ENCODE measurements at places on chromosomes 7 and 10.

- no peak for DNase-seq
These were observed 192.6 kb downstream of the MGMT start for GRCh38 chr10:129659508-129660268.

DNA sequence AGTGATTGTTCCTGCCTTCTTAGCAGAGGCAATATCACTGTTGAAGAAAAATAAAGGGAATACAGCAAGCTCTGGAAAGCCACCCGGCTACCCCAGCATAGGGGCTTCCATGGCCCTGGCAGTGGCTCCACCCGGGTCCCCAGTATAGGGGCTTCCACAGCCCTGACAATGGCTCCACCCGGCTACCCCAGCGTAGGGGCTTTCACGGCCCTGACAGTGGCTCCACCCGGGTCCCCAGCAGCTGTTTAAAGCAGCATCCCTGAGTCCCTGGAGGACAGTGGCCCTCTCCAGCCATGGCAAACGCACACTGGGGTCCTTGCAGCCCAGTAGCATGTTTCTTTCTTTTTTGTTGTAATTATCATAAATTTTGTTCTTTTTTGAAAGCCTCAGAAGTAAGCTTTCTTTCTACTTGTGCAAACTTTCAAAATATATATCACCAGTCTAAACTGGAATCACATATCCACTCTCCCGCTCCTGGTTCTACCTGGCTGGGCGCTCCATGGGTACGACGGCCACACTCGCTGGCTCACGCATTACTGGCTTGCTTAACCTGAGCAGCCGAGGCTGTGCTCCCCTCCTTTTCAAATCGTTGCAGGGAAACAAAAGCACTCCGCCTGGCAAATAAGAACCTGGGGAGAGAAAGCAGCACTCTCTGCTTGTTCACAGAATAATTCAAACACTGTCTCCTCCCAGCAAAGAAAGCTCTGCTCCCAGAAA lies 62.1 kb downstream of the TCERG1L start:
- no peak for DNase-seq

DNA sequence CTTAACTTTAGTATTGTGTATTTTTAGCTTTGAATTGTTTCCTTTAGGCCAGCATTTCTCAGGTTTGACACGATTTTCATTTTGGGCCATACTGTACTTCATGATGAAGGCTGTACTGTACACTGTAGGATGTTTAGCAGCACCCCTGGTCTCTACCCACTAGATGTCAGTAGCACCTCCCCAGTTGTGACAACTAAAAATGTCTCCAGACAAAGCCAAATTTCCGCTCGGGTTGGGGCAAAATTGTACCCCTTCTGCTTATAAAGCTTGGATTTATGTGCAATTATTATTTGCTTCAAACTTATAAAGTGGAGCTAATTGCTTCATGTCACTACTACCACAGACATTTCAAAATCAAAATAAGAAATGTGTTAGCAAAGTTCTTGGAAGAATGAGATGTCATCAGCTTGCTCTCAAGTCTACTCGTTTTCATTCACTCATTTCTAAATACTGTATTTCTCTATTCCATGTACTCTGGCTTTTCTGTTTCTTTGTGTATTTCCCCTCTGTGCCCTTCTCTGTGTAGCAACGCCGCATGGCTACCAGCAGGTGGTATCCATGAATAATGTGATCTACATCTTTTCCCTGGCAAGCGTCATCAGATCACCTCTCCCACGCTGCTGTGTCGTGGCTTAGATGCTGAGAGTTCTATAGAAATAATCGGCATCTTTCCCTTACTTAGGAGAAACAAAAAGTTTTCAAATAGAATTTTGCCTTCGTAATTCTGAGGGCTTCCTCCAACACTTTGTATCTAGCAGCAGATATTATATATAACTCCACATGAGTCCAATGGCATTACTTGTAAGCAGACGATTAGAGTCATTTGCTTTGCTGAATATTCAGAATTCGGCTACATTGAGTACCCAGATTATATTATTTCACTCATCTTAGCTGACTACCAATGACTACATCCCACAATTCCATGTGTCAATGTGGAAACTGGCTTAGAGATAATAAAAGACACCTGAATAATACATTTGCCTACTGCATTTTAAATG lies 47.8 kb upstream of the CALCR start:
- no peak for DNase-seq

- no peak for DNase-seq
These were observed 354.8 kb upstream of the CELF2 start for GRCh38 chr10:10662716-10663408.

GRCh38 chr7:158320328-158320727 lies 267.3 kb downstream of the PTPRN2 start:
- no peak for DNase-seq

GRCh38 chr7:32500922-32501341 lies 5.6 kb downstream of the AVL9 start:
- no peak for DNase-seq

- DNase-seq, result peak; percentile 54
These were observed 6.6 kb downstream of the CPA2 start for GRCh38 chr7:130273081-130273932.

GRCh38 chr7:30136743-30137485 lies 2.1 kb downstream of the MTURN start:
- no peak for DNase-seq

GRCh38 chr7:116683786-116684185 lies 11.8 kb downstream of the MET start:
- no peak for DNase-seq

GRCh38 chr10:128360783-128361182 lies 234.6 kb upstream of the MKI67 start:
- no peak for DNase-seq

DNA sequence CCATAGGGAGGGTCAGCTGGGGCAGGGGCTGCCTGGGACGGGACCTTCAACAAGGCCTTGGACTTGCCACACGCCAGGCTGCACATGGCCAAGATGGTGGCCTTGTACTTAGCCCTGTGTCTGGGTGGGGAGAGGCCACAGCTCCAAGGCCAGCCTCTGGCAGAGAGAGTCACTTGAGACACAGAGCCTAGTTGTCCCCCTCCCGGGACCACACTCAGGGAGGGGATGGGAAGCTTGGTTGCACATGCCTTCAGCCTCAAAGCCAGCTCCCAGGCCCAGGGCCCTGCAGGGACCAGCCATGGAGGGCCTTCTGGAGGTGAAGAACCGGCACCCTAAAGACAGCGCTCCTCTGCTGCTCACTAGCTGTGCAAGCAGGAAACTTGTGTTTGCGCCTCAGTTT lies 16.7 kb downstream of the MMRN2 start:
- no peak for DNase-seq

- DNase-seq, result no peak
These were observed 43.3 kb upstream of the ECHDC3 start for GRCh38 chr10:11698691-11699549.

DNA sequence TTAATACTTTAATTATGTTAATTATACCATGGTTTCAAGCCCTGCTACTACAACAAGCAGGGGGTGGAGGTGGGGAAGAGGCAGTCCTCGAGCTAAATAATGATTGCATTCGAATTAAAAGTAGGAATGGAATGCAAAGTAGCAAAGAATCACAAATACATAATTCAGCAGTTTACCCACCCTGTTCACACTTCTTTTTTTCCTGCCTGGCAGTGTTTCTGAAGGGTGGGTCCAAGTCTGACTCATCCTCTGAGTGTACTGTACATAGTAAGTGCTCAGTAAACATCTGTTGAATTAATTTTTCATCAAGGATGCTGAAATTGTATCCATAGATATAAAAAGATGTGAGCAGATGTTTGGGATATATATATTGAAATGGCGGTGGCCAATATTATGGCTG lies 778.8 kb downstream of the LRMDA start:
- no peak for DNase-seq

DNA sequence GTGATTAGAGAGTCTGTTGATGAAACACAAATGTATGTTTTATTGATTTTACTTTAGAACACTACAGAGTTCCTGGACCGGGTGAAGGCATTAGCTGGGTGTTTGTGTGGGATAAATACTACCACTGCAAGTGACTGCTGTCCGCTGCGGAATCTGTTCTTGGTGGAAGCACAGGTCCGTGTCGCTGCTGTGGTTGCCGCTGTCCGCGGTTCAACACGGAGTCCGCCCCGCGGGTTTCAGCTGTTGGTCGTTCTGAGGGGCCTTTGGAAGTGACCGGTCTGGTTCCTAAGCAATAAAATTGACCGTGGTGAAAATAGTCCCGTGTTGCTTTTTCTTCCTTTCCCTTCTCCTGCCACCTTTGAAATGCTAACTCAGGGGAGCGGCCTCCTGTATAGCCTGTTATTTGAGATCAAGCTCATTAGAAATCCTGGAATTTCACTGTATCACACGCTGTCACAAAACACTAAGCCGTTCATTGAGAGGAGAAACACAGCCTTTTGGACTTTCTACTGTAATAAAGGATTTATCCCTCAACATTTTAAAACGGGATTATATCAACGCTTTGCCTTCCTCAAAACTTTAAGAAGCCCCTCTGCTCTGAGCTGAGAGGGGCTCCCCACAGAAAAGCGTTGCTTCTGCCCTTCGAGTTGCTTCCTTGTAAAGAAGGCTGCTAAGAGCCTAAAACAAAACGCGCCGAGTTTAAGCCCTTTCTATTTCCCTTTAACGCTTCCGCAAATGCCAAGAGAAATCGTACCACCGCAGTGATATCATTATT lies 2.6 kb downstream of the NKX6-2 start:
- DNase-seq, result no peak

- DNase-seq, result no peak
These were observed 4.6 kb downstream of the AGFG2 start for GRCh38 chr7:100543586-100543985.

DNA sequence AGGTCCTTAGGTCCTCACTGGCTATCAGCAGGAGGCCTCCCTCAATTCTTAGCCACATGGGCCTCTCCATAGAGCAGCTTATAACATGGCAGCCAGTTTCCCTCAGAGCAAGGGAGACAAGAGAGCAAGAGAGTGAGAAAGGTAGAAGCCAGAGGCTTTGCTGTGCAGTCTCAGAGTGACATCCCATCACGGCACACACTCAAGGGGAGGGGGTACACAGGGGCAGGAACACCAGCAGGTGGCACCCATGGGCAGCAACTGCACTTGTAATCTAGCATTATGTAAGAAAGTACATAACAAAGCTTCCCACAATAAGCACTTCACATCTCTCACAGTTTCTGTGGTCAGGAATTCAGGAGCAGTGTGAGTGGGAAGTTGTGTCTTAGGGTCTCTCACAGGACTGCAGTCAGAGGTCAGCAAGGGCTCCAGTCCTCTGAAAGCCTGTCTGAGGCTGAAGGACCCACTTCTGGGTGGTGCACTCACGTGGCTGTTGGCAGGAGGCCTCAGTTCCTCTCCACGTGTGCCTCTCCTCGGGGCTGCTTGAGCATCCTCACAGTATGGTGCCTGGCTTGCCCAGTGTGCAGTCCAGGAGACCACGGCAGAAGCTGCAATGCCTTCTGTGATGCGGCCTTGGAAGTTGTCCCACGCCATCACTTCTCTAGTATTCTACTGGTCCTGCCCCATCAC lies 159.4 kb downstream of the OAT start:
- DNase-seq, result peak; percentile 3

- DNase-seq, result no peak
These were observed 31.6 kb upstream of the ZNF488 start for GRCh38 chr10:47415520-47416304.

- no peak for DNase-seq
These were observed 11.2 kb upstream of the C7orf33 start for GRCh38 chr7:148579366-148579765.

DNA sequence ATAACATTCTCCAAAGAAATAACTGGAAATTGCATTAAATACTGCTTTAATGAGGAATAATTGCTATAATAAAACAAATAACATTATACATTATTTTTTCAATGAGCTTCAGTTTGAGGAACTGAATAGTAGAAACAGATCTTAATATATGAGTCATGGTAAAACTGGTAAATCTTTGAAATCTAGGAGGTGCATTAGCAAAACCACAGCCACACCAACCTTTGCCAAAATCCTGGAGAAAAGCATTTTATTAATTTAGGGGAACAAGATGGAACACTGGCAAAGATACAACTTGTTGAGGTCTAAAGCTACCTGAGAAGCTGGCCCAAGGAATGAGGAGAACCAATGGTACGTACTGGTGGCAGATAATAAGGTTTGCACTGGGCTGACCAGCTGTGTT lies 5.4 kb upstream of the ASL start:
- no peak for DNase-seq

DNA sequence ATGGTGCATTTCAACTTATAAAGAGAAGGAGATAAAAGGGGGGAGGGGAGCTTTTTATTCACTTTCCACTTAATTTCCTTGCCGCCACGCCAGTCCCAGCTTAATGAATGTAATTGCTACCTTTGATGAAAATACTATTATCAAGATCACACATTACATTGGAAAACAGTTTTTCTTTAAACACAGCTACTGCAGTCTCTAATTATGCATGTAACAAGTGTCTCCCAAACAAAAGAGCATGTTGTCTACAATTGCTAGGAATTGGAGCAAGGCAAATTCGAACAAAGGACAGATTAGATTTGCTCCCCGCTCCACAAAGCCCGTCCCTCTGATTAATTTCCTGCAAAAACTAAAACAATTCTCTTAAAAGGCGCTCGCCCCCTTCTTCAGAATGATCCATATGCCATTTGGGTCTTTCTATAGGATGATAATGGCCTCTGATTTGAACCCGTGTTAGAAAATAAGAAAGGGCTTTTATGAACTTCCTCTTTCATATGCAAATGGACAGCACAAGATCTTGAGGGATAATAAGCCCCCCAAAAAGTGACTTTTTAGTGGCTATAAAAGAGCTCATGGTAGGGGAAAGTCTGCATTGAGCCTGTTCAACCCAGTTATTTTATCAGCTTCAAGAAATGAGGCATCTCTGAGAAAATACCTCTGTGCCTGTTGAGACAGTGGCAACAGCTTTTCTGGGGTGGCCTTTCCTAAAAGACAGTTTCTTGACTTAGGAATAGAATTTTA lies 60.6 kb downstream of the ACADSB start:
- no peak for DNase-seq

- no peak for DNase-seq
These were observed 32.4 kb upstream of the ZRANB1 start for GRCh38 chr10:124909563-124909962.

DNA sequence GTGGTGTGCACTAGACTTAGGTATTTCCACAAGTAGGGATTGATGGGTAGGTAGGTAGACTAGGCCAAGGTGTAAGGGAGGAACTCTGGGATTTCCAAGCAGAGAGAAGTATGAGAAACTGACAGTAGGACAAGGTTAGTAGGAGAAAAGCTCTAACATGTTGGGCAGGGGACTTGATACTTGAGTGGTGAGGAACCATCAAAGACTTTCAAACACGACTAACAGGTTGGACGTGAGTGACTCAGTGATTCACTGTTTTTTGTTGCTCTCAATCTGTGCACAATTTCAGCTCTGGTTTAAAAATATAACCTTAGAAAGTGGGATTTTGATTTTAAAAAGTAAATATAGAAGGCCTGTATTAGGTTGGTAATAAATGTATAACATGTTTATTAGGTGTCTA lies 44.4 kb downstream of the KLHDC10 start:
- no peak for DNase-seq

DNA sequence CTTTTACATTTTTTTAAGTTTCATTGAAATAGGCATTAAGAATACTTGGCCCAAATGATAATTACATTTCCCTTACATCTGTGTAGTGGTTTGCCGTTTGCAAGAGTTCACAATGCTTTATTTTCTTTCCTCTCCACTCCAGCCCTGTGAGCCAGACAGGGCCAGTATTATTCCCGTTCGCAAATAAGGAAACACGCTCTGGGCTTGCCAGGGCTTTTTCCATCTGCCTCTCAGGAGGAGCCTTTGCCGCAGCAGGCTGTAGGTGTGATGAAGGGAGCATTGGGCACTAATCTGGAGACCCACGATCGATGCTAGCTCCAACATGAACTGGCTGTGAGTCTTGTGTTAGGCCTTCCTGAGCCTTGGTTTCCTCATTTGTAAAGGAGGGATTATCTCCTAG lies 154.4 kb downstream of the GALNT17 start:
- DNase-seq, result no peak

Data from NCI-H510A treated with DMSO at 0.1 percent for 48 hours (cell line).